ENCODE measurements at places on chromosomes 7 and 10.

- no peak for DNase-seq
Observed at GRCh38 chr10:64867501-64867962, 1346.3 kb downstream of the REEP3 start.

DNA sequence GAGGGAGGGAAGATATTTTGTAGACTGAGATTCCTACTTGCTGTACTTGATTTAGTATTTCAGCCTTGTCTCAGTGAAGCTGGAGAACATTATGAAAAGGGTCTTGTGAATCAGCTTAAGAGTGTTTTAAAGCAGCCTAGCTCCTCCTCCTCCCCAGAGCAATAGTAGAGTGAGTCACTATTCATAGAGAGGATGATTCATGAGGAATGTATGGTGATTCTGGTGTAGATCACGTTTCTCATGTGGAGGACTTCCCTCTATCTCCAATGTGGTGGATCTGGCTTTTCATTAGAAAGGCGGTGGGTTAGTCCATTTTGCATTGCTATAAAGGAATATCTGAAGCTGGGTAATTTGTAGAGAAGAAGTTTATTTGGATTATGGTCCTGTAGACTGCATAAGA lies 340.1 kb upstream of the CHRM2 start:
- no peak for DNase-seq

DNA sequence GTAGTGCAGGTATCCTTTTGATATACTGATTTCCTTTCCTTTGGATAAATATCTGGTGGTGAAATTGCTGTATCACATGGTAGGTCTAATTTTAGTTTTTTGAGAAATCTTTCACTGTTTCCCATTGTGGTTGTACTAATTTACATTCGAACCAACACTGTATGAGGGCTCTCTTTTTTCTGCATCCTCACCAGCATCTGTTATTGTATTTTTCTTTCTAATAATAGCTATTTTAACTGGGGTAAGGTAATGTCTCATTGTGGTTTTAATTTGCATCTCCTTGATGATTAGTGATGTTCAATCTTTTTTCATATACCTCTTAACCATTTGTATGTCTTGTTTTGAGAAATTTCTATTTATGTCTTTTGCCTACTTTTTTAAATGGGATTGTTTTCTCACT lies 335.4 kb upstream of the MTPN start:
- DNase-seq, result no peak

DNA sequence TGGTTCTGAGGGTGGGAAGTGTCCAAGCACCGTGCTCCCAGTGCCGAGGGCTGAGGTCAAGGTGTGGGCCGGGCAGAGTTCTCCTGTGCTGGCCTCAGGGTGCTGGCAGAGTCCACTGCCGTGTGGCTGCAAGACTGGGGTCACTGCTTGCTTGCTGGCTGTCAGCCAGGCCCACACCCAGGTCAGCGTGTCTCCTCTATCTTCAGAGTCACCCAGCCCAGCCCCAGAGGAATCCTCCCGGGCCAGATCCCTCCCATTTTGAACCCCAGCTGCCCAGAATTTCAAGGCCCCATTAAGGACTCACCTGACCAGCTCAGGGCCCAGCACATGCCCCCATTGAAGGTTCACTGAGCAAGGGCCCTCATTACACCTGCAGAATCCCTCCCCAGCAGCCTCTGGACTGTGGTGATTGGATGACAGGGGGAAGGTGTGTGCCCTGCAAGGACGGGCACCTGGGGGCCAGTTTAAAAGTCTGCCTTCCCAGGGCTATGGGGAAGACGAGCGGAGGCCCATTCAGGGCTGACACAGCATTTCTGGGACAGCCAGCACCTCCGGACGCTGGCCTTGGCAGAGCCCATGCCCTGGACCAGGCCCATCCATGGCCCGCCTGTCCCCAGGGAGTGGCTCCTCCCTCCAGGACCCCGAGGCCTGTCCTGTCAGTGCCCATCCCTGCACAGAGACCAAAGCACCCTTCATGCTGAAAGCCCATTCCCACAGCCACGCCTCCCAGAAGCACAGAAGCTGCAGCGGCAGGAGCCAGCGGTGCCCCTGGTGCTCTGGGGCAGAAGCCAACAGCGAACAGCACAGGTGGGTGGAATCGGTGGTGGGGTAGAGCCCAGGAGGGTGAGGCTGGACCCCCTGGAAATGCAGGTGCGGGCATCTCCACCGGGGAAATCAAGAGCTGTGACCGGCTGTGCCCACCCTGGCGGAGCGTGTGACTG lies 45.1 kb upstream of the PPP2R2D start:
- peak; percentile 41 for DNase-seq

GRCh38 chr10:74419958-74420375 lies 268.9 kb downstream of the ADK start:
- no peak for DNase-seq

GRCh38 chr7:27103489-27104226 lies 1.2 kb upstream of the HOXA2 start:
- DNase-seq, result no peak

DNA sequence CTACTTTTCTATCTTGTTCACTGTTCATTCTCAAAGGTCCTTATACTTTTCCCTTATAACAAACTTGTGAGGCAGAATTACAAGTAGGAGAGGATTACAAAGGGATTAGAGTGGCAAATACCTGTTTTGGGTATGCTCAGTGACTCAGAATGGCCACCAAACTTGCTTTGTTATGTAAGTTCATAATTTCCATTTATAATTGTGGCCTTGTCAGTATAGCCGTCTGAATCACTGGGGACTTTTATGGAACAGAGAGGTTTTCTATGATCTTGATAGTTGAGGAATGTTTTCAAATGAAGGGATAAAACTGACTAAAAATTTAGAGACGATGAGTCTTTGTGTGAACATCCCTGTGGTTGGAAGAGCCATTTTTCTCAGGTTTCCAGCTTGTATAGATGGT lies 116.2 kb downstream of the SND1 start:
- no peak for DNase-seq

DNA sequence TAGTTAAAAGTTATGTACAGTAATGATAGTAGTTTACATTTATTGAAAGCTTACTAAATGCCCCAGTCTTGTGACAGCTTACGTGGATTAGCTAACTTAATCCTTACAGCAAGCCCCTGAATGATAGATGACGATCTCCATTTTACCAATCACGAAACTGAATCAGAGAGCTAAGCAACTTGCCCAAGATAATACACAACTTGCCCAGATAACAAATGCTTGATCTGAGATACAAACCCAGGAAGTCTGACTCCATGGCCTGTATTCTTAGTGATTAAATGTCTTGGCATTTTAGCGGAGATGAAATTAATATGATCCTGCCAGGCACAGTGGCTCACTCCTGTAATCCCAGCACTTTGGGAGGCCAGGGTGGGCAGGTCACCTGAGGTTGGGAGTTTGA lies 46.9 kb upstream of the FMC1 start:
- no peak for DNase-seq

DNA sequence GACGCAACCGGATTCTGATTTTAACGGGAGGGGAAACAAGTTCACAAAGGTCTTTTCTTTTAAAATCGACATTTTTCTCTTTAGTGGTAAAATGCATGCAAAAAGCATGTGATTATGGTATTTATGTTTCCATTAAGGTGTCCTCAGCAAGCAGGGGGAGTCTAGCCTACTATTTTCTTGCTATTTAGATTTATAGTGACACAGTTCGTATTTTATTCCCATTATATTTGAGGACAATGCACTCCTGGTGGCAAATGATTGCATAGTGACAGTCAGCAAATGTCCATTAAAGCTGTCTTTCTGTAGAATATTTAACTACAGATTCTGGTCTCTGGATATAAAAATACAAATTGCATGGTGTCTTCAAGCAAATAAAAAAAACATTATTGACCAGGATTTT lies 554.2 kb downstream of the PARD3 start:
- DNase-seq, result no peak

DNA sequence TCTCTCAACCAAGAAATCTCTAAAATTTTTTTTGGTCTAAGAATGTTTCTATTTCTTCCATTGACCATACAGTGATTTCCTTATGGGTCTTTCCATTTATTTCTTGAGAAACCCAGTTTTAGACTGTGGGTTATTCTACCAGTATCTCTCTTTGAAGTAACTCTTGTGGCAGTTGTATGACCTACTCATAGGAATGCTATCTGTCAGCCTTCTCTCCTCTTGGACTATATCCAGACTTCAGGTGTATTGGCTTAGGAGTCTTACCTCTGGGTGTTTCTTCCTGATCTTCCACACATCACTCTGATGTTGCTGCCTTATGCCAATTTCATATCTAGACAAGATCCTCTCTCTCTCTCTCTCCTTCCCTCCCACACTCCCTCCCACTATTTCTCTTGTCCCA lies 178.1 kb downstream of the BMPER start:
- DNase-seq, result no peak

DNA sequence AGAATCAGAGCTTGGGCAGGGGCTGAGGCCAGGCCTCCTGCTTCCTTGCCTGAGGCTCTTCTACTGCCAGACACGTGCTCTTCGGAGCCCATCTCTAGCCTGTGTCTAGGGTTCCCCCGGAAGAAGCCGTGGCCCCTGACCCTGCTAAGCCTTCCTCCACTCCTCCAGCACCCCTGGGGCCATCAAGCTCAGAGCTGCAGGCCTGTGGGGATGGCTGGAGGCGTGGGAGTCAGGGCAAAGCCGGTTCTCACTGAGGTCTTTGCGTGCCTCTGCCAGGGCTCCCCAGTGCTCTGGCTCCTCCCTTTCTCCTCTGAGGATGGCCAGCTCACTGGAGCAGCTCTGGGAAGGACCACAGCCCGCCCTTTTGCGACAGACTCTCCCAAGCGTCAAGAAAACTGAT lies 34.4 kb downstream of the GHRHR start:
- no peak for DNase-seq

DNA sequence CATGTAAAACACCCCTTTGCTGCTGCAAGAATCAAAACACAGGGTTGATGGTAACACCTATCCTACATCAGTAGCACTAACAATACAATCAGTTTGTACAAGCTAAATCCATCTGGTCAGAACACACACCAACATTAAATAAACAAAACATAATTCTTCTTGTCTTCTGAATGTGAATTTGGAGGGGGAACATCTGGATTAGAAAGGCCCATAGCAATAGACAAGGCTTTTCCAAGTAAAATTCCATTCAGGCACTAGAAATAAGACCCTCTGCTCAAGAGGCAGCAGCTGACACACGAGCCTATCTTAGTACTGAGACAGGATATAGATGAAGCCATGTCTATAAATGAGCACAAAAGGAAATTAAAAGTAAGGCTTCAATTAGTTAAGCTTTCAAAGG lies 839.9 kb upstream of the LRRTM3 start:
- no peak for DNase-seq
